ENCODE measurements at places on chromosomes 3 and 15.

GRCh38 chr3:41569632-41570305 is 370.5 kb downstream of the CTNNB1 start:
- no peak for DNase-seq
- no peaks in the 10 kb centered on the region for H3K4me1 ChIP-seq
- H3K27ac ChIP-seq = no peak overlapping the region
- H3K4me3 ChIP-seq = no peak overlapping the region
- no peaks in the 10 kb centered on the region for H3K27me3 ChIP-seq
- no peaks in the 10 kb centered on the region for H3K36me3 ChIP-seq

- DNase-seq = no peak
Measured at GRCh38 chr3:184479426-184480126, 82.0 kb upstream of the EPHB3 start.

GRCh38 chr3:31288641-31289100 is 244.1 kb upstream of the STT3B start:
- peaks cover 7% of the 10 kb centered on the region for H3K4me1 ChIP-seq
- no peak for DNase-seq
- H3K4me3 ChIP-seq = no peak overlapping the region
- no peak overlapping the region for H3K27ac ChIP-seq
- no peaks in the 10 kb centered on the region for H3K27me3 ChIP-seq

DNA sequence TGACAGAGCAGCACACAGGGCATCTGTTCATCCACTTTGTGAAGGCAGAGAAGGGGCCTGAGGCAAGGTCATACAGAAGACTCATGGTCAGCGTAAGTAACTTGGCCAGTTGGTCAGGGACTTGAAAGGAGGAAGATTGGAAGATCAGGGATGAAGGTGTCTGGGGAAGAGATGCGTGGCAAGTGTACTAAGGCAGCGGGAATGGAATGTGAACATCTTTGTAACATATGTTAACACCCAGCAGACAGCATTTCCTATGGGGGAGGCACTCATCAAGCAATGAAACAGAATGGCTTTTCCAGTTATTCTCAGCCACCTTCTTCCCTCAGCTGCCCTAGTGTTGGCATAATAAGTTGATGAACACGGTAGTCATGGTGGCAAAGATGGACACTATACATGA is 7.8 kb upstream of the RFC4 start:
- H3K27me3 ChIP-seq = no peaks in the 10 kb centered on the region
- no peaks in the 10 kb centered on the region for H3K36me3 ChIP-seq
- no peaks in the 10 kb centered on the region for H3K4me1 ChIP-seq

DNA sequence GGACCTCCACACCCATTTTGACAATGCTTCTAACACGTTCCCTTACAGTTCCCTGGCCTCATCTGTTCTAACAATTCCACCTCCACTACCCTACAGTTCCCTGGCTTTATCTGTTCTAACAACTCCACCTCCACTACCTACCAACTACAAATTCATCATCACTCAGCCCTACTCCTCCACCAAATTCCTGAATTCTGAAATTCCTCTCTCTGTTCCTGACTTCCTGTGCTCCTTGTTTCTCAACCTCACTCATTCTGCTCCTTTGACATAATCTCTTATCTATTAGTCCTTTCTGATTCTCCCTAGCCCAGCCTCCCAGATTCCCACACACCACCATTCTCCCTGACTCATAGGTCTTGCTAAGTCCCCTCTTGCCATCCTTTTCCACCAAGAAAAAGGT is 22.5 kb downstream of the UPK1B start:
- DNase-seq = no peak
- H3K4me3 ChIP-seq = no peak overlapping the region
- H3K27ac ChIP-seq = no peak overlapping the region
- no peaks in the 10 kb centered on the region for H3K27me3 ChIP-seq
- no peaks in the 10 kb centered on the region for H3K36me3 ChIP-seq
- H3K4me1 ChIP-seq = no peaks in the 10 kb centered on the region

GRCh38 chr15:77024273-77025082 is 29.6 kb downstream of the PSTPIP1 start:
- H3K4me1 ChIP-seq = peaks cover 6% of the 10 kb centered on the region
- no peak overlapping the region for H3K4me3 ChIP-seq
- H3K27ac ChIP-seq = no peak overlapping the region
- peaks cover 17% of the 10 kb centered on the region for H3K27me3 ChIP-seq

DNA sequence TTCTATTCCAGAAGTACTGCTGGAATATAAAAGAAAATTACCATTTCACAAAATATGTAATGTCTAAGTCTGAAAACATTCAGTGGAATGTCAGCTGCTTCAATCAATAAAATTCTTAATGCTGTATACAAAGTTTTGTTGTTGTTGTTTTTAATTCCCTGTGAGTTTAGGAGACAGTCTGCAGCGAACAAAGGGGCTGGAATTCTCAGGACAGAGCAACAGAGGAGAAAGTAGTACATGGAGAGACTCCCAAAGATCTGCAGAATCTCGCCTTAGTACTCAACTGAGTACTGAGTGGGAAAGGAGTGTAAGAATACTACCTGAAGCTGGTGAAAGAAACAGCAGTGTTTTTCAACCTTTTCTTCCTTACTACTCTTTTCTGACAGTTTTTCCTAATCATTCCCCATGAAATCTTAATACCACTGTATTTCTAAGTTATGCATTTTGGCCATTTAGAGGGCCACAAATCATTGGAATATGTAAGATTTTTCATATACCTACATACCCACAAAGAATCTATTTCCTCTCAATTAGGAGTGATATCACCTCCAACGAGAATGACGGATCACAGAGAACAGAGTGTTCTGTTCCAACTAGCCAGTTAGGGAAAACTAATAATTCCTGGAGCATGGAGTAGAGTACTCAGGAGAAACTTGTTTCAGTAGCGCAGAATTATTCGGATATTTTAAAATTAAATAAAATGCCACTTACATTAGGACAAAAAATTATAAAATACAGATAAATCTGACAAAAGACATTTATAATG is 16.0 kb downstream of the ANKRD28 start:
- no peaks in the 10 kb centered on the region for H3K36me3 ChIP-seq
- peak overlapping the region; percentile 46 for H3K27ac ChIP-seq
- H3K27me3 ChIP-seq = no peaks in the 10 kb centered on the region
- DNase-seq = no peak
- H3K4me3 ChIP-seq = no peak overlapping the region

DNA sequence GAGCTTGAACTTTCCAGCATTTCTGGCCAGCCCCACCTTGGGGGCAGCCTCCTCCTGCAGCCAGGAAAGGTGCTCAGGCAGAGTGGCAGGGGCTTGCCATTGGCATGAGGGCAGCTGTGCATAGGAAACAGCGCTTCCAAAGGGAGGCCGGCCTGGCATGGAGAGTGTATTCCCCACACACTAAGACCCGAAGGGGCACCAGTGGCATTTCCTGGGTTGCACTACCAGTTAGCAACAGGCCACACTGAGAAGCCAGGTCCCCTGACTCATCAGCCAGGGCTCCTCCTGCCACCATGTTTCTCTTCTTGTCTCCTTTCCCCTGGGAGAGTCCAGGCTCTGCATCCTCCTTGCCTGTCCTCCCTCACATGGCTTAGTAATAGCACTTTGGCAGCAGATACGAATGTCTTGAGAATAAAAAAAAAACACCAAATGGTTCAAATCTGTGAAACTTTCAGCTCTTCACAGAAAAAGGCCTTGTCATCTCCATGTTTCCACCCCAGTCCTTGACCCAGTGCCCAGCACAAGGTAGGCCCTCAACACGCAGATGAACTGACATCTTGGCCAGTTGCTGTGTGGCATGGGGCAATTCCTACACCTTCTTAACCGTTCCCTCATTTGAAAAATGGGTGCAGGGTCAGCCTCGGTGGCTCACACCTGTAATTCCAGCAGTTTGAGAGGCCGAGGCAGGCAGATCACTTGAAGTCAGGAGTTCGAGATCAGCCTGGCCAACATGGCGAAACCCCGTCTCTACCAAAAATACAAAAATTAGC is 180.4 kb downstream of the SMAD6 start:
- H3K36me3 ChIP-seq = no peaks in the 10 kb centered on the region
- no peak overlapping the region for H3K4me3 ChIP-seq
- DNase-seq = peak; percentile 54
- H3K27me3 ChIP-seq = no peaks in the 10 kb centered on the region
- H3K27ac ChIP-seq = peak overlapping the region; percentile 55

GRCh38 chr3:95522449-95522848 is 1291.9 kb upstream of the EPHA6 start:
- H3K27ac ChIP-seq = no peak overlapping the region
- no peak overlapping the region for H3K4me3 ChIP-seq
- DNase-seq = no peak
- no peaks in the 10 kb centered on the region for H3K36me3 ChIP-seq
- no peaks in the 10 kb centered on the region for H3K27me3 ChIP-seq

- H3K4me1 ChIP-seq = peaks cover 51% of the 10 kb centered on the region
- peak overlapping the region; percentile 27 for H3K4me3 ChIP-seq
- no peaks in the 10 kb centered on the region for H3K36me3 ChIP-seq
- DNase-seq = peak; percentile 56
- H3K27me3 ChIP-seq = no peaks in the 10 kb centered on the region
- peak overlapping the region; percentile 68 for H3K27ac ChIP-seq
Measured at GRCh38 chr3:188241072-188241471, 87.1 kb downstream of the LPP start.

DNA sequence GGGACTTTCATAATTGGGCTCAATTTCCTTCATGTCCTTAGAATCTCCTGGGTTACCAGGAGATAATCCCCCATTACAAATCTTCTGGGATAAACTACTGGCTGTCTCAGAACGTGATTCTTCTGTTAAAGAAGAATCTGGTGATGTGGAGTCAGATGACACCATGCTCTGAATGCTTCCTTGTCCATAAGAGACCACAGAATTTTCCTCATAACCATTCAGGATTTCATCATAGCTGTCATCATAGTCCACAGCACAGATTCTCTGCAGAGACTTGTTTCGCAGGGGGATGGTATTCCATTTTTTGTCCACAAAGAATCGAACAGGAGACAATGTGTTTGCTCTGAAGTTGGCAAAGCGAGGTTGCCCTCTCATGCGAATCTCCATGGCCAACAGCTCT is 109.8 kb upstream of the TSPAN3 start:
- H3K4me3 ChIP-seq = no peak overlapping the region
- H3K4me1 ChIP-seq = no peaks in the 10 kb centered on the region
- no peak overlapping the region for H3K27ac ChIP-seq
- no peaks in the 10 kb centered on the region for H3K27me3 ChIP-seq
- peaks cover 21% of the 10 kb centered on the region for H3K36me3 ChIP-seq
- no peak for DNase-seq

- H3K4me3 ChIP-seq = no peak overlapping the region
- peaks cover 19% of the 10 kb centered on the region for H3K4me1 ChIP-seq
- peaks cover 22% of the 10 kb centered on the region for H3K36me3 ChIP-seq
- no peak overlapping the region for H3K27ac ChIP-seq
- no peaks in the 10 kb centered on the region for H3K27me3 ChIP-seq
Measured at GRCh38 chr15:42704492-42704926, 32.4 kb downstream of the CDAN1 start.

DNA sequence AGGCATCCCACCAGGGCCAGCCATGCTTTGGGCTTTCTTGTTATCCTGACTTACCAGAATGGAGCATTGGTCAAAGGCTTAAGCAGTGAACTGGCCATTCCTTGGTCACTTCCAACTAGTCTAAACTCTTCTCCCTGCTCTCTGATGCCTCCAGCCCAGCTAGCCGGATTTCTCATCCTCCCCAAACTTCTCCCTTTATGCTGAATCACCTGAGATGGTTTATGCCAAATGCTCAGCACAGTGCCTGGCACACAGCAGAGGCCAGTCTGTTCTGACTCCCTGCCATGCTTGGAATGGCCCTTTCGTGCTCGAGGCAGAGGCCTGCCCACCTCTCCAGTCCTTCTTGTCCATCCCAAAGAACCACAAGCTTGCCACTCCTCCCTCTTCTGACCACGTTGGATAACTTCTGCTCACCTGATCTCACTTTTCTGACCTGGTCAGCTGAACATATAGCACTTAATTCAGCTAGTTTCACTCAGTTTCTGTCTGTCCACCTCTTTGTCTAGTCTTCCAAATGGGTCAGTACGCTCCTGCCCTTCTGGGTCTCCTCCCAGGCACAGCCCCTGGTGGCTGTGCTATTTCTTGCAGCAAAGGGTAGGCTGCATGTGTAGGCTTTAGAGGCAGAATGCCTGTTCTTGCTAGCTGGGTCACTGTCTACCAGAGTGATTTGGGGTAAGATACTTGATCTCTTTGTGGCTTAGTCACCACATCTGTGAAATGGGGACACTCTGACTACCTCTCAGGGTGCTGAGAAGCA is 2.2 kb upstream of the RBP1 start:
- DNase-seq = no peak
- no peaks in the 10 kb centered on the region for H3K36me3 ChIP-seq
- H3K4me1 ChIP-seq = no peaks in the 10 kb centered on the region
- no peak overlapping the region for H3K4me3 ChIP-seq
- no peaks in the 10 kb centered on the region for H3K27me3 ChIP-seq
- H3K27ac ChIP-seq = no peak overlapping the region

DNA sequence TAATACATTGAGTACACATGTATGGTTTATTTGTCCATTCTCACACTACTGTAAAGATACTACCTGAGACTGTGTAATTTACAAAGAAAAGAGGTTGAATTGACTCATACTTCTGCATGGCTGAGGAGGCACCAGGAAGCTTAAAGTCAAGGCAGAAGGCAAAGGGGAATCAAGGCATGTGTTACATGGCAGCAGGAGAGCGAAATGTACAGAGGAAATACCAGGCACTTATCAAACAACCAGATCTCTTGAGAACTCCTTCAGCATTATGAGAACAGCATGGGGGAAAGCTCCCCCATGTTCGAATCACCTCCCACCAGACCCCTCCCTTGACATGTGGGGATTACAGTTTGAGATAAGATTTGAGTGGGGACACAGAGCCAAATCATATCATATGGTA is 666.3 kb downstream of the ZBBX start:
- no peak overlapping the region for H3K27ac ChIP-seq
- no peaks in the 10 kb centered on the region for H3K36me3 ChIP-seq
- H3K27me3 ChIP-seq = no peaks in the 10 kb centered on the region
- H3K4me3 ChIP-seq = no peak overlapping the region
- no peaks in the 10 kb centered on the region for H3K4me1 ChIP-seq

- peaks cover 46% of the 10 kb centered on the region for H3K36me3 ChIP-seq
- no peak for DNase-seq
- H3K4me3 ChIP-seq = peak overlapping the region; percentile 73
- H3K27me3 ChIP-seq = no peaks in the 10 kb centered on the region
- H3K27ac ChIP-seq = peak overlapping the region; percentile 85
- peaks cover 23% of the 10 kb centered on the region for H3K4me1 ChIP-seq
Measured at GRCh38 chr3:184299488-184300377, 692 bp downstream of the PSMD2 start.

DNA sequence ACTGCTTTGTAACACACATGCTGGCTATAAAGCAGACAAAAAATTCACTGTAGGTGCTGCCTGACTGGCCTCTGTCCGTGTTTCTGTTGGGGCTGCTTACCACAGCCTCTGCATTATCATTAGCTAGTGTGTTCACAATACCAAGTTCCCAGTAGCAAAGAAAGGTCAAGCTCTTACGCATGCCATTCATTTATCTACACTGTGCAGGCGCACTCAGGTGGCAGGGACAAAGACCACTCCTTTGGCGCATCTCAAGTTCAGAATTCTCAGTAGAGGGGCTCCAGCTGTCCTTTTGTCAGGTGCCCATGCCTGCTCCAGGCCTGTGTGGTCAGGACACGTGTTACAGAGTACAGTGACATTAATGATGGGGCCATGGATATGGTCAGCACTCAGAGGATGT is 22.3 kb downstream of the MLH1 start:
- no peak overlapping the region for H3K27ac ChIP-seq
- no peak overlapping the region for H3K4me3 ChIP-seq
- H3K27me3 ChIP-seq = no peaks in the 10 kb centered on the region
- no peak for DNase-seq
- peaks cover 62% of the 10 kb centered on the region for H3K36me3 ChIP-seq
- no peaks in the 10 kb centered on the region for H3K4me1 ChIP-seq

Data from tibial artery (tissue), 4 donors.